ENCODE measurements at places on chromosomes 12 and 14.
A peak's percentile ranks its signal among the peaks of the same experiment; 100 is the strongest.

- no peak for DNase-seq
Observed at GRCh38 chr12:85603556-85603955, 232.7 kb downstream of the RASSF9 start.

GRCh38 chr12:89454080-89454848 lies 70.3 kb downstream of the GALNT4 start:
- DNase-seq, result no peak

GRCh38 chr12:48787791-48788523 lies 932 bp downstream of the ADCY6 start:
- DNase-seq, result no peak

- no peak for DNase-seq
Observed at GRCh38 chr12:120741476-120742421, 16.1 kb downstream of the ACADS start.

DNA sequence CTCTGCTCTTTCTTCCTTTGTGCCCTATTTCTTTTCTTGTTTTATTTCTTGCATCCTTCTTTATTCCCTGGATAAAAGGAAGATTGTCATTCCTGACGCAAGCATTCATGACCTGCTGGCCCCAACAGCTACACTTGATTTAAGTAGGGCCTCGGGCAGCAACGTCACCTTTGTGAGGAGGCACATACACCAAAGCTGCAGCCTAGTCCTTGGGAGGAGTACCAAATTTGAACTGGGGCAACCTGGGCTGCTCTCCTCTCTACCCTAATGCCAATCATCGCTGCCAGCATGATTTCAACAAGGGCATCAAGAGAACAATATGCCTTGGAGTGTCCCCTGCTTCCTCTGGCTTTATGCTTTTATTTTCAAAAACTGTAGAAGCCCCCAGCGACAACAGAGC lies 76.4 kb downstream of the C12orf50 start:
- DNase-seq, result no peak

DNA sequence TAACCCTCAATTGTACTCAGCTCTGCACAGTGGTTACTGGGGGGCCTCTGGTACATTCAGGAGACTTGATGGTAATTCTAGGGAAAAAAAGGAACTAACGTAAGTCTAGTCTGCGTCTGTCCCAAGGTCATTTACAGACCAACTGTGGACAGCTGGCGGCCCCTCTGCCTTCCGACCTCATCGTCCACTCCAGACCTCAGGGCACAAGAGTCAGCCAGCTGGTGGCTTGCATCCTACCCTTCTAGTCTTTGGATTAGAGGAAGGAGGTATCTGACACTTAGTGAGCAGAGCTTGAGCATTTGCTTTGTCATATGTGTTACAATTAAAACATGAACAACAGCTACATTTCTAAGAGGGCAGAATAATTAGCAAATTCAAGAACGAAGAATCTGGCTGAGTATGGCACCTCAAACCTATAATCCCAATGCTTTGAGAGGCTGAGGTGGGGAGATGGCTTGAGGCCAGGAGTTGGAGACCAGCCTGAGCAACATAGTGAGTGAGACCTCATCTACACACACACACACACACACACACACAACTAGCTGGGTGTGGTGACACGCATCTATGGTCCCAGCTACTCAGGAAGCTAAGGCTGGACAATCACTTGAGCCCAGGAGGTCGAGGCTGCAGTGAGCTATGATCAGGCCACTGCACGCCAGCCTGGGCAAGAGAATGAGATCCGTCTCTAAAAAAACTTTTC lies 36.5 kb downstream of the SSH1 start:
- DNase-seq, result no peak

GRCh38 chr12:116906285-116906684 lies 4.5 kb upstream of the FBXW8 start:
- no peak for DNase-seq

DNA sequence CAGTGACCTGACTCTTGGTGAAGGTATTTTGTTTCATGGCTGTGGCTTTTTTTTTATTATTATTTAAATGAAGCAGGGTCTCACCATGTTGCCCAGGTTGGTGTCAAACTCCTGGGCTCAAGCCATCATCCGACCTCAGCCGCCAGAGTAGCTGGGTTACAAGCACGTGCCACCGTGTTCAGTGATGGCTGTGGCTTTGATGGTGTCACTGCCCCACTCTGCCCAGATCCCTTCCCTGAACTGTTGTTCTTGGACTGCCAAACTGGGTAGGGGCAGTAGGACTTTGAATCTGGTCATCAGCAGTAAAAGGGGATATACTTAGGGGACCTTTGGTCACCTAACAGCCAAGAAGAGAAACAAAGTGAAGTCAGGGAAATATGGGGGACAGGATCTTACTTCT lies 19.4 kb downstream of the B4GALNT3 start:
- no peak for DNase-seq

DNA sequence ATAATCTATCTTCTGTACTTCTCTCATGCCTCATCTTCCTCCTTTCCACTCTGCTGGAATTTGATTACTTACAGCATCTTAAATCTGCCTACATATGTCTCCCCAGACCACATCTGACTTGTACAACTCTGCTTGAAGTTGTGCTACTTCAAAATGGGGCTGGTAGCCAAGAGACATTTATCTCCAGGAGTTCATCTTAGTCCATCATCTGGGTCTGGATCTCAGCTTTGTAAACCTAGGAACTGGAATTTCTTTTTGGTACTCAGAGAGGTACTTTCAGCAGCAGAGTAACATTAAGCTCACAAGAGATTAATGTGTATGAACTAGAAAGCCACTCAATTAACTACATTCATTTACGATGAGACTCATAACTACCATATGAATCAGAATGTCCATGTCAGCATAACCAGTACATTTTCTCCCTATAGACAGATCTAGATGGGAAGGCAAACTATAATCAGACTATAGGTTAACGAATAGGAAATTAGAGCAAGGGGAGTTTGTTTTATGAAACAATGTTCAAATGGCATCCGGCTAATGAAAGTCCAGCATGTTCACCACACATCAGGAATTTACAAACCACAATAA lies 178.8 kb downstream of the CEP128 start:
- DNase-seq, result no peak

GRCh38 chr14:20556500-20557211 lies 4.2 kb downstream of the RNASE9 start:
- no peak for DNase-seq

- no peak for DNase-seq
Observed at GRCh38 chr12:54060975-54061778, 7.5 kb downstream of the HOXC4 start.

- no peak for DNase-seq
Observed at GRCh38 chr12:52351196-52352059, 15.9 kb downstream of the KRT85 start.

GRCh38 chr12:94817695-94818075 lies 167.3 kb upstream of the TMCC3 start:
- no peak for DNase-seq

GRCh38 chr12:110084314-110085015 lies 36.1 kb upstream of the C12orf76 start:
- no peak for DNase-seq

DNA sequence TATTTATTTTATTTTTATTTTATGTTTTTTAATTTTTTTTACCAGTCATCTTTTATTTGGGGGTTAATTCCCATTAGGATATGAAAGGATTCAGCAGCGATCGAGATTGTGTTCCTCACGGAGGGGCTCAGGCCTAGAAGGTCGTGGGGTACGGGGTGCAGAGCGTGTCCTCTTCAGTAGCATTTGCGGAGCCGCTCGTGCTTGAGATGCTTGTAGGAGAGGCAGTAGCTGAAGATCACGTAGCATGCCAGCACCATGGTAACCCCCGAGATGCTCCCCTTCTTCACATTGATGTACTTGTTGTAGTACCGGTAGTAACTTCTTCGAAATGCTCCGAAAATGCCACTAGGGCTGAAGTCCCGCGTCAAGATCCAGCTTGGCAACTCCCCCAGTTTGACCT lies 40.5 kb upstream of the PLEKHG6 start:
- DNase-seq, result no peak

DNA sequence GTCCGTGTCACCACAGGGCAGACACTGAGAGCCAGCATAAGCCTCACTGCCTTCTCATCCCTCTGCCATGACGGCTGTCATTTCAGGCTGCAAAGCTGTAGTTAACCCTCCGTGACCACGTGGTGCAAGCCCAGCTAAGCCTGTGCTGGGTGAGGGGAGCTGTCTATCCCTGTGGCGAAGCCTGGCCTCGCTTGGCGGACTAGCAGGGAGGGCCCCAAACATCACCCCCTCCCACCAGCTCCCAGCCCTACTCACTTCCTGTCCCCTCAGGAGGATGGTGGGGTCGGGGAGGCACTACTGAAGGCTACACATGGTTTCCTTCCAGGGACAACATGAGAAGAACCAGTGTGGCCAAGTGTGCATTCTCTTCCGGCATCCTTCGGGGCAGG lies 88.2 kb downstream of the CHGA start:
- DNase-seq, result no peak

- no peak for DNase-seq
Observed at GRCh38 chr14:37275963-37276362, 78.2 kb downstream of the MIPOL1 start.

- DNase-seq, result no peak
Observed at GRCh38 chr12:109525279-109525585, 47.8 kb downstream of the UBE3B start.

GRCh38 chr14:99677231-99678140 lies 6.6 kb upstream of the CYP46A1 start:
- DNase-seq, result no peak

- DNase-seq, result no peak
Observed at GRCh38 chr14:104545942-104546501, 33.5 kb upstream of the C14orf180 start.

DNA sequence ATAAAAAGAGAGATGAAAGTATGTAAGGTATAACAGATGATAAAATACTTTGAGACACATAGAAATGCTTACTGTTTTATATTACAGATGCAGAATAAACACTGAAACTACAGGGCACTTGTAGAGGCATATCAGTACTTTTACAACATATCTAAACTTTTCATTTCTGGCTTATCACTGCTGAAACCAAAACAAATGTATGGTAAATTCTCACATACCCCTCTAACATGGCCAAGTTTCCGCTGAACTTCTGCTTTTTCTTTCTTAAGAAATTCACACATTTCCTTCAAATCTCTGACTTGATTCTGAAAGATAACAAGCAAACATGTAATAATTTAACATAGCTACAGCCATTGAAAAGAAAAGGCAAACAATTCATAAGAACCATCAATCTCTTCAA lies 33.3 kb upstream of the C12orf50 start:
- DNase-seq, result no peak

GRCh38 chr14:92956961-92957360 lies 34.0 kb downstream of the CHGA start:
- DNase-seq, result no peak

DNA sequence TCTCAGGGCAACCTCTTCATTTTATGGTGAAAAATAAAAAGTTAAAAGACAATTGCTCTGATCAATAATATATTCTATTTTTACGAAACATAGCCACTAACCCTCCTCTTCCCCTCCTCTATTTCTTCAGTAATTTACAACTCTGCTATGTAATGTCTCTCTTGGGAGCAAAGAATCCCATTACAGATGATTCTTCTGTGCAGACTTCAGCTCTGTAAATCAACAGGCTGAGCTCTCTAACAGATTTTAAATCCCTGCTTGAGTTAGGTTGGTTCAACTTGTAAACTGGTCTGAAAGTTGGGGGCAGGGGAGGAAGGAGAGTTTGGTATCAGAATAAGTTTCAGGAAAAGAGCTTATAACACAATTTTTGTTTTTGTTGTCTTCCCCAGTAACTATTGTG lies 151.0 kb downstream of the SLC25A21 start:
- no peak for DNase-seq

- DNase-seq, result no peak
Observed at GRCh38 chr14:76784266-76784874, 23.1 kb downstream of the VASH1 start.

DNA sequence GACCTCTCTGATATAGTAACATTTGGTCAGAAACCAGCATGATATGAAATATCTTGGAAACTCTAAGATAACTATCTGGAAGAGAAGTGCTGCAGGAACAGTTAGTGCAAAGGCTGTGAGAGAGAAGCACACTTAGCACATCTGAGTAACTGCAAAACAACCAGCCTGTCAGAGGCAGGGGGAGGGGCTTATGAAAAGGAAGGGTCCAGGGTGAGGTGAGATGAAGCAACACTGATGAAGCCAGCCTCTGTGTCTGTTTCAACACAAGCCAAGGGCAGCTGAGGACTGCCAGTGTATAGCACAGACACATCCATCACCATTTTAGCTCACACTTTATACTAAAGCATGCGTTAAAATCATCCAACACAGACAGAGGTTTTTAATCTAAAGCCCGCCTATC lies 37.4 kb upstream of the OVCH1 start:
- DNase-seq, result no peak

DNA sequence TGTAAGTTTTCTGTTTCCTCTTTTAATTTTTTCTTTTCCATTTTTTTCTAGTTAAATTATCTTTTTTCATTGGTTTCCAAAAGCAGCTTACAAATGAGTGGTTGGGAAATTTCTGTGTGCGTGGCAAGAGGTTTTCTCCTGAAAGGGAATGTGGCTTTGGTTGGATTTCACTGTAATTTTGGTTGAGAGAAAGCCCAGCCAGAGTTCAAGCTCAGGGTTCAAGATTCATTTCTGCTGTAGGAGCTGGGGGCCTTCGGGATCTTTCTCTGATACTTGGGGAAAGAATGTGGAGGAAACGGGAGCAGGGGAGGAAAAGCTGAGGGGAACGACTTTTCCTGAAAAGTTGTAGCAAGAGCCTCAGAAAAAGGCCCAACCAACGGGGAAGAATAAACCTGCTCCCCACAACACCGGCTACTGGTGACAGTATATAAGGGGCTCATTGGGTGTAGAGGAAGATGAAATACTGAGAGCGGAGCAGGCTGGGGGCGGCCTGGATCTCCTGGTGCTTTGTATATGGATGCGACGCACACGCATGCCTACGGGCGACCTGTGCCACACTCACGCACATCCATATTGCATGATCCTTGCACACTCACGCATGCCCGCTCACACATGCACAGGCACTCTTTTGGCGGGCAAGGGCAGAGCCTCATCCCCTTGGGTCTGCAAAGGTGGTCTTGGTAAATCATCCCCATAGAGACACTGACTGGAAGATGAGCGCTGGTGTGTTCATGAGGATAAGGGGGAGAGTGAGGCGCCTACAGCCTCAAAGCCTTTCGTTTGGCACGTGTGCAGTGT lies 1.9 kb downstream of the HOXC10 start:
- DNase-seq, result no peak

GRCh38 chr14:69877492-69877891 lies 1.7 kb upstream of the SMOC1 start:
- DNase-seq, result peak; percentile 29

DNA sequence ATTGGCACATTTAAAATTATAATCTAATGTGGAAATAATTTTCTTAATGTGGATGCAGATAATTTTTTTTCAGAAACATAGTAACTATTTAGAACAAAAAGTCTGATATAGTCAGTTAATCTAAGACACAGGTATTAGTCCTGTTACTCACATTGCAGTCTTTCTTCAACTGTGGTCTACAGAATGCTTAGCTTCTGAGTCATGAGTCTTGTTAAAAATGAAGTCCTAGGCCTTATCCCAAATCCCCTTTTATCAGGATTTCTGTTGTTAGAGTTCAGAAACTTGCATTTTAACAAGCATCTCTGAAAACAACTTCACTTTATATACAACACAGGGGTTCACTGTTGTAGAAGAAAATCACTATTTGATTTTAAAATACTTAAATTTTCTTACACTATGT lies 112.2 kb downstream of the SLC16A7 start:
- DNase-seq, result peak; percentile 1
